Stimulated activated CD4-positive, alpha-beta T cell treated with anti-CD3 and anti-CD28 coated beads, Interleukin-2, amount 100 ng/mL, for 24 hours (primary cell): ENCODE measurements at places on chromosomes 5 and 9.

- DNase-seq, result no peak
These were observed 12.6 kb downstream of the ZNF462 start for GRCh38 chr9:106875529-106875928.

GRCh38 chr9:1058826-1059487 is 8.8 kb downstream of the DMRT2 start:
- no peak for DNase-seq

DNA sequence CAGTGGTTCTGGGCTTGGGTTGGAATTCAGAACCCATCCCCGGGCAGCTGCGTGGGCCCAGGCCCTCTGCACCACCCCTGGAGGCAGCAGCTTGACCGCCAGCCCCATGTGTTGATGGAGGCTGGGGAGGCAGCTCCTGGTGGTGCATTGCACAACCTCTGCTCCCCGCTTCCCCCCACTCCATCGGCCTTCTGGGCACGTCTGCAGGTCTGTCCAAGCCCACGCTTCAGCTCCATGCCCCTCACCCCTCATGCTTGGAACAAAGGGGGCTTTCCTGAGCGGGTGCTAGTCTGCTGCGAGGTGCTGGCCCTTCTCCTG is 1.4 kb downstream of the NCS1 start:
- no peak for DNase-seq

DNA sequence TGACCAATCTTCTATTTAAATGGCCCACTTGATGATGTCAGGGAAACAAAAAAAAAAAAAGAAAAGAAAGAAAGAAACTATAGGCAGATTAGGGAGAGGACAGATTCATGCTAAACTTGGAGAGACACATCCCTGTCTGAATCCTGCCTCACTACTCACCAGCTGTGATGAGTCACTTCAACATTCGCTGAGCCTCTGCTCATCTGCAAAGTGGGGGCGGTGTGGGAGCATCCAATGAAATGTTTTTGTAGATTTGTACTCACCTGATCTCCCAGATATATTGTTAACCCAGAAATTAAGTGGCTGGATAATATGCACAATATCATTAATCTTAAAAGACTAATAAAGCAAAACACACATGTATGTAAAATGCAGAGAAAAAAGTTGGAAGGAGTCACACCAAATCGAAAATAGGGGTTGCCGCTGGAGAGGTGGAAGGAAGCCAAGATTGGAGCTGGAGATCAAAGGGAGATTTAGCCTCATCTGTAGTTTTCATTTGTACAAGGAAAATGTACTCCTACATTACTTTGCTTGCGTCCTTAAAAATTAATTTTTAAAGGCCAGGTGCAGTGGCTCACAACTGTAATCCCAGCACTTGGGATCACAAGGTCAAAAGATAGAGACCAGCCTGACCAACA is 17.0 kb upstream of the ERGIC1 start:
- no peak for DNase-seq

DNA sequence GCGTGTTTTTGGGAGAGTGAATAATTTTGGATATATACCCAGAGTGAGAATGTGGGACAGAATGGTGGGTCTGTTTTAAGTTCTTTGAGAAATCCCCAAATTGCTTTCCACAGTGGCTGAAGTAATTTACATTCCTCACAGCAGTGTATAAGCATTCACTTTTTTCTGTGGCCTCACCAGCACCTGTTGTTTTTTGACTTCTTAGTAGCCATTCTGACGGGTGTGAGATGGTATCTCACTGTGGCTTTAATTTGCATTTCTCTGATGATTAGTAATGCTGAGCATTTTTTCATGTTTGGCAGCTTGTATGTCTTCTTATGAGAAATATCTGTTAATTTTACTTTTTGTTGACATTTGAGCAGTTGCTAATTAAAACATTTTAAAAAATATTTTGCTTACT is 9.4 kb upstream of the SPATA31D1 start:
- no peak for DNase-seq

- DNase-seq, result no peak
These were observed 14.6 kb downstream of the SPATA9 start for GRCh38 chr5:95668216-95668615.

GRCh38 chr9:85142968-85143367 is 473.4 kb downstream of the NTRK2 start:
- DNase-seq, result no peak

- no peak for DNase-seq
These were observed 4.6 kb downstream of the SEPTIN8 start for GRCh38 chr5:132772291-132773070.

DNA sequence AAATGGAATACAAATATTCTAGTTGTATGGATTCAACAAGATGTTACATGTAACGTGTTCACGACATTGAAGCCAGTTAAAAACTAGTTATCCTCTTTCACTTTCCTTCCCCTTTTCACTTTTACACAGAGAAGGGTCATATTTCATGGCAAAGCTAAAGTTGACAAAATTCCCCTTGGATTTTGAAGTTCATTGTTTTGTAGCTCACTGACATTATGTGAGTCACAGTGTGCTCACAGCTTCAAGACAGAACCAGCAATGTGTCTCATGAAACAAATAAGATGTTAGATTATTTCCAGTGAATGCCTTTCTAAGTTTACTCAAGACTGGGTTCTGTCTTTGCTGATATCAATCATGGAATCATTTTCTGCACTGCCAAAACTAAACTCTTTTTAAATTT is 535.5 kb upstream of the GRIN3A start:
- DNase-seq, result no peak
